H7 (cell line): ENCODE measurements at places on chromosomes 13 and 19. TPM values are rescaled to one million over a fixed set of nuclear protein-coding genes. Genes with fewer than 3 reads are reported as not detected.

Gene NRTN
- 8.5 and 8.7 TPM in 2 replicates for total RNA-seq

DNA sequence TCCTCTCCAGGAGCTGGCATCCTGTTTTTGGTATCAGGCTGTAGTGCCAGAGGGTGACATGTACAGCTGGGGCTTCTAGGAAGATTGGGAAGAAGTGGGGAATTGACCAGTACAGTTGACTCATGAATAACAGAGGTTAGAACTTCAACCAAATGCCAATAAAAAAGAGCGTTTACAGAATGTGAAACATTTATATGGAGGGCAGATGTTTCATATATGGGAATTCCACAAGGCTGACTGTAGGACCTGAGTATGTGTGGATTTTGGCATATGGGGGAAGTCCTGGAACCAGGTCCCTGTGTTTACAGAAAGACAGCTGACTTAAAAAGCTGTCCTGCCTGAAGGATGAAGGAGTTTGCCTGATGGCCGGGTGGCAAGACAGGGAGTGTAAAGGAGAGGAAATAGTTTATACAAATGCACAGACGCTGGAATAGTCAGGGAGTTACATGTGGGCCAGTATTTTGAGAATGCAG, 5.2 kb downstream of the CHAMP1 start:
- no peak for DNase-seq

DNA sequence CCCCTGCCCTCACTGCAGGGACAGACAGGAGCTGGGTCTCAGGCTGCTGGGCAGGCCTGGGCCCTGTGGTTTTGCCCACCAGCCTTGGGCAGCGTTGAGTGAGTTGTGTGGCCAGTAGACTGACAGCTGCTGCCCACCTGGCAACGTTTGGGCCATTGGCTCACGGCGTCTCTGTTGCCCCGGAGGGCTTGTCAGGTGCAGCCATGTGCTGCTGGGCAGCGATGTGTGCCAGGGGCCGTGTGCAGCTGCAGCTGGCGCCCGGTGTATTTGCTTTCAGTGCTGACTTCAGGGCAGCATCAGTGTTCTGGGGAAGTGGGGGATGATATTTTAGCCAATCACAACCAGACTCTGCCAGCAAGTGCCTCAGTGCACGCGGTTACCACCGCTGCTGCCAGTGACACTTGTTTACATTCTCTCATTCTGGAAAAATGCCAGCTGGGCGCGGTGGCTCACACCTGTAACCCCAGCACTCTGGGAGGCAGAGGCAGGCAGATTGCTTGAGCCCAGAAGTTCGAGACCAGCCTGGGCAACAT, 10.6 kb downstream of the FZR1 start:
- no peak for DNase-seq

- DNase-seq: peak; percentile 52
These were observed 624 bp downstream of the SAFB start for GRCh38 chr19:5623397-5624017.
